ENCODE measurements at places on chromosomes 2 and 18.

DNA sequence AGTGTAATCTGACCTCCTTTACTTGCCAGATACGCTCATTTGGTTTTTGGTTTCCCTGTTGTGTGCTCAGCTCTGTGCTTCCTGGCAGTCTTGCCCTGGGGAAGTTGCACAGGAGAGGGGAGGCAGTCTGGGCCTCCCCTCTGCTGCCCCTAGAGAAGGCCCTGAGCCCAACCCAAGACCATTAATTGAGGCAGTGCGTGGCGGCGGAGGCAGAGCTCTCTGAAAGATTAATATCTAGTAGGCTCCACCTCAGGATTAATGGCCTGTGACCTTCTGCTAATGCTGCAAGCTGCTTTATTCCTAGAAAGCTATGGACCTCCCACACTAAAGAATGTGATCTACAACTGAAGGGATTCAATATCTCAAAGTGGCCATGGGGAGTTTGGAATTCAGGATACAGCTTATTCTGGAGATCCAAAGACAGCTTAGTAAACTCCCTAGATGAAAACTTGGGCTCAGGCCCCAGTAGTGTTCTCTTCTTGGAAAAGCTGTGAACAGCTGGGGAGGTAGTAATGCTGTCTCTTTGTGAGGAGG is 41.4 kb upstream of the MAPRE2 start:
- DNase-seq, result no peak

- DNase-seq, result no peak
These were observed 148.8 kb downstream of the HDAC4 start for GRCh38 chr2:239251971-239252370.

DNA sequence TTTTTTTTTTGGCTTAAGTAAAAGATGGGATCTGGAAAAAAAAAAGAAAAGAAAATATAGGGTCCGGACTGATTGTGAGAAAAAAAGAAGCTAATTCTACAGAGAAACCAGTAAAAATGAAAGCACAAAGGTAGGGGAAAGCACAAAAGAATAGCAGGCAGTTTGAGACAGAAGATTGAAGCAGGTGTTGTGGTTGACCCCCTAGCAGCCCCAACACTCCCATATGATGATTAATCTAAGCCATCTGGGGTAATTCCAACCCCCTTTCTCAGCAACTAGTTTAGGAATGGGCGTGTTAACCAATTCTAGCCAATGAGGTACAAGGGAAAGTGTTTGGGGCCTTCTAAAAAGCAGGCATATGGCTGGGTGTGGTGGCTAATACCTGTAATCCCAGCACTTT is 77.0 kb downstream of the MBD2 start:
- peak; percentile 61 for DNase-seq

GRCh38 chr2:4391013-4391412 is 687.6 kb downstream of the DCDC2C start:
- no peak for DNase-seq

All from activated CD4-positive, alpha-beta memory T cell treated with anti-CD3 and anti-CD28 coated beads for 36 hours (primary cell).